ENCODE measurements at places on chromosomes 6 and 20.

DNA sequence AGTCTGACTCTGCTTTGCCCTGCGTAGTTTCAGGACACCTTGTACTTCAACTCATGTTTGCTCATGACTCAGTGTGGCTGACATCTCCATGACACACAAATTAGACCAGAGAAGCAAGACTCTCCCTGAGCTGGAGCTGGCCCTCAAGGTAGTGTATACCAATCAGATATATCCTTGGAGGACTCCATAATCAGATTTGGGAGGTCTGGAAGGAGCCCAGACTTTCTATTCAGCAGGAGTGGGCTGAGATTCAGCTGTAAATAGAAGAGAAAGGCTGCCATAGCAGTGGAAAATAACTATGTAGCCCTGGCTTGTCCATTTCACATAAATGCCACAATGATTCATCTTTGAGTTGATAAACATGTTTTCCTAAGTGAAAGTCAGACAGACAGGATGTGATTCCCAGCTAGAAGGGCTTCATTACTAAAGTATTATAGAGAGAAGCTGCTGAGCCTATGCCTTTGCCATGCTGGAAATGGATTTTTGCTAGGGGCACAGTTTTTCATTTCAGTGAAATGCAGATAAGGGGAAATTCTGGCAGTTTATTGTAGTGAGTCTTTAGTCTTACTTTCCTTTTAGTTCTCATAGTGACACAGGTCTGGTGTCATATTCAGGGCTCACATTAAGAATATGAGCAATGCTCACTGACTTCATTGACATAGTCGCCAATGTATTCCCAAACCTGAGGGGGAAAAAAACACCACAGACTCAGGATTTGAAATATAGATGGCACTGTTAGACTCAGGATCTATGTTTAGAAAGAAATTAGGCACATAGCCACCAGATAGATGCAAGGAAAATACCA lies 95.3 kb downstream of the CLVS2 start:
- no peak for DNase-seq

DNA sequence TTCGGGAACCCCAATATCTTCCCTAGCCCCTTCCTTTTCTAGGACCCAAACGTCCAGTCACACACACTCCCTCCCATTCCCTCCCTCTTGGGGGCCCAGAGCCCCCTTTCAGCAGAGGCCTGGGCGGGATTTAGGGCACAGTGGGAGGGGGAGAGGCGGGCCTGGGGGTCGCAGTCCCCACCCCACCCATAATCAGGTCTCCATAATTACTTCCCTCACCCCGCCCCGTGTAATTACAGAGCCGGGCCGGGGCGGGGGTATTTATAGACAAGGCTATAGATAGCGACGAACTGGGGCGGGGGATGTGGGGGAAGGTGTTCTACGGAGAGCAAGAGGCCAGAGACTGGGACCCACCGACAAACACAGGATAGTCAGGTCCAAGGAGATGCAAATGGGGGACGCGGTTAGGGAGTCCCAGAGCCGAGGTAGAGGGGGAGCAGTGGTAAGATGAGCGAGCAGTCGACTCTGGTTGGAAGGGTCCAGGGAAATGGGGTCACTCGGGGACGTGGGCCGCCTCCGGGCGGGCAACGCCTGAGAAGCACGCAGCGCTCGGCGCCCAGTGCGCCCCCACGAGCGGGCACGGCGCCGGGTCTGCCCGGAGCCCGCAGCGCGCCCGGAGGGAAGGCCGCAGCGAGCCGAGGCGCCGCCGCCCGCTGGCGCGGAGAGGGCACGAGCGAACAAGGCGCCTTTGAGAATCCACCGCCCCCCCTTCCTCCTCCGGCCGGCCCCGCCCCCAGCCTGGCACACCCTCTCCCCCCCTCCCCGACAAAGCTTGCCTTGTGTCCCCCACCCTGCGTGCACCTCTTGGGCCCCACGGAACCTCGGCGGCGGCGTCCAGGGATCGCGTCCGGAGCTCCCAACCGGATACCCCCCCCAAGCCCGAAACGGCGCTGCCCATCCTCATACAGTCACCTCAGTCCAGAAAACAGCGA lies 670 bp upstream of the COL11A2 start:
- DNase-seq: no peak

DNA sequence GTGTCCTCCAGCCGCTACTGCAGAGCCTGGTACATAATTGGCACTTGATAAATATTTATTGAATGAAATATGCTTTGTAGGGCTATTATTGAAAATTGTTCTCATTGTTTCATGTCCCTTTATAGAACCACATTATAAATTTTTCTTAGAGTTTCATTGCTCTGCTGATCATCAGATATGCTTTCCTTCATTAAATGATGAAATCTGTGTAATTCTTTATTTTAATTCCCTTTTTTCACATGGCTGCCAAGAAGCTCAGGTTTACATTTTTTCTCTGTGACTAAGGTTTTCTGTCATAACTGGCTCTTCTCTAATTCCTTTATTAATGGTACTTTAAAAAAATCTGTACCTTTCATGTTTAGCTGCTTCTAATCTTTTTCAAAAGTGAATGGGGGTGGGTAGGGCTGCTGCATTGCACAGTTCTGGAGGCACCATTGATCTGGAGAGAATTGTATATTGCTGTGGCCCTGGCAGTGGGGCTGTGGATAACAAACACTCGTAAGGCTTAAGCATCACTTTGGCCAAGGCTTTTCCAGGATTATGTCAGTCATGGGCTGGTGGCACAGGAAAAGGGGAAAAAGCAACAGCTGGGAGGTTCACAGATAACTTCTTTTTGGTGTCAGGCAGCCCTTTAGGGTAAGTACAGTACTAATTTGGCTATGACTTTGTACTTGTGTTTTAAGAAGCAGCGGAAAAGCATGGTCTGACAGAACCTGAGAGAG lies 43.8 kb downstream of the ARFGEF2 start:
- DNase-seq: no peak

- DNase-seq: no peak
Measured at GRCh38 chr6:81476881-81477280, 275.6 kb downstream of the TENT5A start.

- no peak for DNase-seq
Measured at GRCh38 chr20:60262967-60263603, 304.9 kb downstream of the CDH26 start.

DNA sequence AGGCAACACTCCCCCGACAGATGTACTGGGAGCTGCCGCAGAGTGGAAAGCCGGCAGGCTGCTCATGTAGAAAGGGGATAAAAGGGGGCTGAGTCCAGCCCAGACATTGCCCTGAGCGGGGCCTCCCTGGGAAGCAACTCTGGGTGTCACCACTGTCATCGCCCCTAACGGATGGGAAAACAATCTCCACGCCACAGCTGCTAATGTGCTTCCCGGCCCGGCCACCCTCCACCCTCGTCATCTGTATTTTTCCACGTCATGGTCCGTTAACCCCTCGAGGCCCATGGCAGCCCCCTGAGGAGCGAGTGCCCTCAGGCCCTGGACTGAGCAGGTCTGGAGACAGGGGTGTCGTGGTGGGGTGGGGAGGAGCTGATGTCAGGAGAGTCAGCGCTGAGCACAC lies 227.4 kb downstream of the DLL1 start:
- DNase-seq: no peak

GRCh38 chr6:44232676-44233566 lies 9.5 kb downstream of the SLC29A1 start:
- DNase-seq: no peak

- no peak for DNase-seq
Measured at GRCh38 chr6:69775585-69775849, 21.3 kb downstream of the LMBRD1 start.

All from cortex of kidney (tissue), 1 donor.